Bronchial epithelial cell (primary cell): ENCODE measurements at places on chromosomes 3 and 15.

DNA sequence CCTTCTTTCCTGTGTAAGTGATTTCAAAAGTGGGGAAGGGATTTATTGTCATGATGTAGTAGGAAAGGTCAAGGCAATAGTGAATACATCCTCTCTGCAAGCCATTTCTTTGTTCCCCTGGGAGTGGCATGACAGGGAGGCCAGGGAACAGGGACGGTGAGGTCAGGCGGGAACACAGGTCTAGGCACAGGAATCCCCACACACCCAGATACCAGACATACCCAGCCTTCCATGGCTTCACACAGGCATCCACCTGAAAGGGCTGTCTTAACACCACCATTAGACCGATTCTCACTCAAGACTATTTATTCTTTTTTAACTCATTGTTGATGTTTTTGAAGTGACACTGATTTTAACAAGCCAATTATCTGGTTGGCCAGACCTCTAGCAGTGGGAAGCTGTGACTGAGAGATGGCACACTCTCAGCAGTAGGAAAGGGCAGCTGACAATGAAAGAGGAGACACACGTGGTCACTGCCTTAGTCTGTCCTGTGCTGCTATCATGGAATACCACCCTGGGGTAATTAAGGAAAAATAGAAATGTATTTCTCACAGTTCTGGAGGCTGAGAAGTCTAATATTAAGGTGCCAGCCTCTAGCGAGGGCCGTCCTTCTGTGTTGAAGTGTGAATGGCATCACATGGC, 74.6 kb upstream of the MYZAP start:
- no peak for DNase-seq

GRCh38 chr15:63835211-63835568, 1.4 kb upstream of the HERC1 start:
- no peak for DNase-seq

- DNase-seq, result no peak
Observed at GRCh38 chr3:110456001-110456400, 615.6 kb upstream of the NECTIN3 start.

DNA sequence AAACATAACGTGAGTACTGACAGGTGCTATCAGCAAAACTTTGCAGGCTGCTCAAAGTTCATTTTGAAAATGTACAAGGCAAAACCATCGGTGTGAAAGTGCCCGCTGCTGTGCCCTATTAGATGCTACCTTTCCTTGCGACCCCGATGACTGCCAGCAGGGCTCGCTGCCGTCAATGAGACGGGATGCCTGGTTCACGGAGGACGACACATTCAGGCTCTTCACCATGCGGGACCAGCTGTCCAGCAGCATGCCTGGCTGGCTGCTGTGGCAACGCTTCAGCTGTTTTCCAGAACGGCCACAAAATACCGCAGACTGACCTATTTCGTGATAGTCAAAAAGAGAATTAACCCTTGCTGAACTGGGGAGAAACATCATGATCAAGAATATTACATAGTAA, 92.7 kb upstream of the OCA2 start:
- DNase-seq, result no peak

DNA sequence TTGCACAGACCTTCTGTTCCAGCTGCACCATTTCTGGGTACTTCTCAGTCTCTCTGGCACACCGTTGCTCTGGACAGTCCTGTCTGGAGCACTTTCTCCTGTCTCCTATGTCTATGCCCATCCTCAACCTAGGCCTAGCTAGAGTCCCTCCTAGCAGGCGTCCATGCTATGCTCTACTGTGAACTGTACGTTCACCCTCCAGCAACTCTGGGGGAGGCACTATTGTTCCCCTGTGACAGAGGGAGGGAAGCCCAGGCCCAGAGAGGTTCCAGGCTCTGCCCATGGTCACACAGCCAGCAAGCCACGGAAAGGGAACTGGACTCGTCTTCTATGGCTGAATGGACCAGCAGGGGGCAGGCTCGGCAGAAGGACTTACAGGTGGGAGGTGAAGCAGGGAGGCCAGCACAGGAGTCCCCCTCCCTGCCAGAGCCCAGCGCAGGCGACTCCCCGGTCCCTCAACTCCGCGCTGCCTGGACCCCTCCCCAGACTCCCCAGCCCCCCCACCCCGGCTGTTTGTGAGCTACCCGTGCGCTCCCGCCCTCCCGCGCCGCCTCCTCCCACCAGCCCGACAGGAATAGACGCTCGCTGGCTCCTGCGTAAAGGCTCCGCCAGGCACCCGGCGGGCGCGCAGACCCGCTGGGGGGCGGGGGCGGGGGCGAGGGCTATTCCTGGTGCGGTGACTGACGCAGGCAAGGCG, 1.7 kb upstream of the LINGO1 start:
- DNase-seq, result peak; percentile 47

DNA sequence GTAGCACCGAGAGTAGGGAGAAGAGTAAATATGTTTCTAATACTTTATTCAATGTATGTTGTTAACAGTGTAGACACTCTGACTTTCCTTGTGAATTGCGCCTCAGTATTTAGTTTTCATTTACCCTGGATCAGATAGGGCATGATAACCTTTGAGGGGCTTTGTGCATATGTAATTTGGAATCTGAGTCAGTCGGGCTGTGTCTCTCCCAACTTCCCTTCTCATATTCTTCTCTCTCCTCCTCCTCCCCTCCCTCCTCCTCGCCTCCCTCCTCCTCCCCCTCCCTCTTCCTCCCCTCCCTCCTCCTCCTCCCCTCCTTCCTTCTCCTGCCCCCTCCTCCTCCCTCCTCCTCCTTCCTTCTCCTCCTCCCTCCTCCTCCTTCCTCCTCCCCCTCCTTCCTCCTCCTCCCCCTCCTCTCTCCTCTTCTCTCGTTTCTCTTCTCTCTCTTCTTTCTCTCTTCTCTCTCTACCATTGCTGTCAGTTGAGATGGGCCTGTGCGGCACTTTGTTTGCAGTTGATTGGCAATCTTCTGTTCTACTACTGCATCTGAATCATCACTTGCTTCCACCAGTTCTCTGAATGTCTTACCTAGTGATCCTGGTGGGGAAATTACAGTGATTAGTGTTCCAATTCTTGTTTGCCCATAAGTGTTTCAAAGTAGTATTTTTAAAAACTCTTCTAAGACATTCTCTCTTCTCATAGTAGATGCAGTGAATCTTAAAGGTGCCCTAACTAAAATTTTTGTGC, 162.3 kb downstream of the PGPEP1L start:
- DNase-seq, result peak; percentile 56

DNA sequence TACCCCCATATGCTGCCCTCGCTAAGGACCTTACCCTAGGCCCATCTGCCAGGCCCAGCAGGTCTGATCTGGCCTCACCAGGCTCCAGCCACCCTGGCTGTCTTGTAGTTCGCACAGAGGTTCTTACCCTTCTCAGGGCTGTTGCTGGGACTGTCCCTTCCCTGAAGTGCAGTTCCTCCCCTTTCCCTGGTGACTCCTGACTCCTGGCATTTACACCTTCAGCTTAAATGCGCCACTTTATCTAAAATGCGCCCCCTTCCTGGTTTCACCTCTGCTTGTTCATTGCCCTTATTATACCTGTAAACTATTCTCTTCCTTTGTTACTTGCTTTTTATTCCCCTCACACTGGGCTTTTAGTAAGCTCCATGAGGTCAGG, 835 bp upstream of the TTLL3 start:
- peak; percentile 32 for DNase-seq

DNA sequence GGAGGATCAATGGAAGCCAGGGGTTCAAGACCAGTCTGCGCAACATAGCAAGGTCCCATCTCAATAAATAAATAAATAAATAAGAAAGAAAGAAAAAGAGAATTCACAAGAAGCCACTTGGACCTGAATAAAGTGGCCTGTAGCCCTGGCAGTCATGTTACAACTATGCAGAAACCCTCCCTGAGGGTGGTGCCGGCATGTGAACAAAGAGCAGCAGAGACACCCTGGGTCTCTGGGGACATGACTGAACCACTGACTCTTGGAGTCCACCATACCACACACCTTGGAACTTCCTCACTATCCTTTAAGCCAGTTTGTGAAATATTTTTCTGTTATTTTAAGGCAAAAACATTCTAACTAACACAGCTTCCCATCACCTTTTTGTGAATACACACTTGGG, 93.0 kb downstream of the MEIS2 start:
- DNase-seq, result no peak

DNA sequence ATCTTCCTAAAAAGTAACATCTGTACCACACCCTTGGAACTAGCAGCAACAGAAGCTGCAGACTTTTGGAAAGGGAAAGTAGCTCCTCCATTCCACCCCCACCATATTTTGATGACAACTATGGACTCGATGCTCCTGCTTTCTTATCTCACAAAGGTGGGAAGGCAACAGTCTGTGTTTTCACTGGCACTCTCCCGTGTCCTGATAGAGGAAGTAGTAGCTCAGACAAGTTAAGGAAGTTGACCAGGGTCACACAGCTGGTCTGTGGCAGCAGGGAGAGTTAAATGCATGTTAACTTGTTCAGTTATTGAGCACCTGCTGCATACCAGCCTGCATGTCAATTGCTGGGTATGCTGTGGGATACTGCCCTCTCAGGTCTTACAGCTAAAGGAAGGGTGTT, 33.1 kb downstream of the BHLHE40 start:
- DNase-seq, result no peak

- DNase-seq, result peak; percentile 56
Observed at GRCh38 chr3:186790261-186790981, 7.0 kb downstream of the EIF4A2 start.

GRCh38 chr15:66934868-66935520, 130.4 kb upstream of the SMAD3 start:
- no peak for DNase-seq

DNA sequence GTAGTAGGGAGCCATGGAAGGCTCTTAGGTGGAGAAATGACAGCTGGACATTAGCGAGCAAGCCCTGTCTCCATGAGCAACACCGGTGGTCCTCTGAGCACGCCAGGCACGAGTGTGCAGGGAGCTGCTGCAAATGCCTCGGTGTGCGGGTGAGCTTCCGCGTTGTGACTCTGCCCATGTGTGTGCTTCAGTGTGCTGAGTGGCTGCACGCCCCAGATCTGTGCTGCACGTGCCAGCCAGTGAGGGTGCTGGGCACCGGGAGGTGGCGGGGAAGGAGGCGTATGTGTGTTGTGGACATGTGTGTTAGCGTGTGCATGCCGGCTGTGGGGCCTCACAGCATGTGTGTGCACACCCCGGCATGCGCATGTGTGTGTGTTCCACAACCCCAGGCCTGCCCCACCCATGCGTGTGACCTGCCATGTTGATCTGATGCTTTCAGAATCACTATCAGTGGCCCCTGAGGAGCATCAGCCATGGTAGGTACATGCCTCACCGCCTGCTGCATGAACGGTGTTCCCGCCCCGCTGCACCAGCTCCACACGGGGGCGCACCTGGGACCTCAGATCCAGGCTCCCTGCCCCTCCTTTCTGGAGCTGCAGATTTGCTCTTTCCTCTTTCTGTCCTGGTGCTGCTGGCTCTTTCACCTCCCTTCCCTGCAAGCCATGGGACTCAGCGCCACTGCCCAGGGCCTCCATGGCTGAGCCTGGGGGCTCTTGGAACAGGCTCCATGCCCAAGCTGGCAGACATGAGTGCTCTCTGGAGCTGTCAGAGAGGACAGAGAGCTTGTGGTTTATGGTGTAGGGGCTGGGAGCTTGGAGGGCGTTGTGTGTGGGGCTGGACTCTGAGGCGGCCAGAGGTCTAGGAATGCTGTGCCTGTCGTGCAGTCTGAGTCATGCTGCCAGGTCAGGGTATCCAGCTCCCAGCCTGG, 169.4 kb downstream of the TBC1D2B start:
- peak; percentile 29 for DNase-seq

GRCh38 chr3:16286751-16287543, 21.9 kb downstream of the OXNAD1 start:
- no peak for DNase-seq

DNA sequence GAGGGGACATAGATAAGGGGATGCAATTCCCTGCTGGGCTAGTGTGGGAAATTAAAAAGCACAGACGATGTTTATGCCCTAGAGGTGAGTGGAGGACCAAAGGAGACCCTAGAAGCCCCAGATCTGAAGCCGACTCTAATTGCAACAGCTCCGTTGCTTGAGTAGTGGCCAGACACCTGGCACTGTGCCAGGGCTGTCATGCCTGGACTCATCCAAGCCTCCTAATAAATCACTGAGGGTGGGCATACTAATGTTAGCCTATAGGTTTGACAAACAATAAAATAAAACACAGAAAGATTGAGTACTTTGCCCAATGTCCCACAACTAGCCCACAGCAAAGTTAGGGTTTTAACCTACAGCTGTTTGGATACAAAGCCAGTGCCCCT, 25.4 kb upstream of the MRPS22 start:
- DNase-seq, result peak; percentile 55
